ENCODE measurements at places on chromosomes 7 and 10.

DNA sequence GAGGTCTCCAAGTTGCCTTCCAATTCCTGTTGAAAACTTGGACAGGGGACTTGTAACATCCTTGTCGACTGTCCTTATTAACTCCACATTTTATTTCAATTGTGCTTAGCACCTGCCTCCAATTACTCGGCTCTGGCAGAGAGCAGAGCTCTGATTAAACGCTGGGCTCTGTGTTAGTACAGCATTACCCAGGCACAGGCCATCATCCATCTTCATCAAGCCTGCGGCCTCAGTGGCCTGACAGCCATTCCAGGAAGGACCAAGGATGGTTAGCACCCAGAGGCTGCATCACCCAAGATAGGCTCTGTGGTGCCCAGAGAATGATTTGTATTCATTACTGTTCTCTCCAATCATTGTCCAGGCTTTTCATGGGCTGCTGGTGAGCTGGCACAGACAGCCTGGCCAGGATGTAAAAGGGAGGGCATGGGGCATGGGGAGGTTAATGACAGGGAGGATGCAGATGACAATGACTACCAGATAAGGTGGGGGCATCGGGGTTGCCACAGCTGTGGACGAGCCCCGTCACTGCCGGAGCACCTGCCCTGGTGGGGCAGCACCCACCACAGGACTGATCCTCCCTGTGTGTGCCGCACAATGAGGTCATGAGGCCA, 123.3 kb downstream of the PTPN20 start:
- no peak for DNase-seq

- no peak for DNase-seq
These were observed 74.4 kb downstream of the MEST start for GRCh38 chr7:130566168-130566897.

DNA sequence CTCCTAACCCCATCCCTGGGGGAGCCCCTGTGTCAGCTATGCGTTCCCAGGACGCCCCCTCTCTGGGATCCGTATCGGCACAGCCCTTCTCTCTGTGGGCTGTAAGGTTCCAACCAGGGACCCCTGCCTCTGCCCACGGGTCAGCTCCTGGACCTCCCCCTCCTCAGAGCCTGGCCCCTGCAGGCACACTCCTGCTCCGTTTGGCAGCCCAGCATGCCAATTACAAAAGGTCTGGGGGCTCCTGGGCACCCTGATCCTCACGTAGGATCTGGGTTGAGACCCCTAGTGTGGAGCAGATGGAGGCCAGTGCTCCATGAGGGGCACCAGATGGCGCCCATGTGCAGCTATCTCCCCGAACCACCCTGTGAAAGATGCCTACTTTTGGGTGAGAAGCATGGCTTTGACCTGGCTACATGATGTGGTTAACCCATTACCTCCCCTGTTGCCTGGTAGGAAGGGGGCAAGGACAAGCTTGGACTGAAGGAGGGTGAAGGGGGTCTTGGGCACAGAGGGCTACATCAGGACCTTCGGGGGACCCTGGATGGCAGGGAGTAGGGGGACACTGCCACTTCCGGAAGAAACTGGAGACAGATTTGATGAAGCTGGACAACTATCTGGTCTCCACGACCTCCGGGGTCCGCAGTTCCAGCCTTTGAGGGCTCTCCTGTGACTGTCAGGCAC, 9.0 kb downstream of the TACR2 start:
- no peak for DNase-seq

- no peak for DNase-seq
These were observed 3.0 kb downstream of the NAMPT start for GRCh38 chr7:106281585-106282318.

DNA sequence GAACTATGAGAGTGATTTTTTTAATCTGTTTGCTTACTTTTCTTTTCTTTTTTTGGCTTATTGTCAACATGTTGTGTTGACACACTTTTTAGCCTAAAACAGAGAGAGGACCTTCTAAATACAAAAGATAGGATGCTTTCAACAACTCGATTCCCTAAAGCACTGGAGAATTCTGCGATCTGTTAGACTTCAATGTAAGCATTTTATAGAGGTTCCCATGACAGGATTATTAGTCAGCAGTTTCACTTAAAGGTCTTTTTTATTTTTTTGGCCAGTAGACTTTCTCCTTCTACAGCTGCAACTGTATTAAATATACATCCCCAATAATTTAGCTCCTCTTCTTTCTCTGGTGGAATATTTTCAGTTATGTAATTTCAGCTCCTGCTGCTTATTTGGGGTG, 12.7 kb upstream of the NRP1 start:
- DNase-seq = peak; percentile 60

DNA sequence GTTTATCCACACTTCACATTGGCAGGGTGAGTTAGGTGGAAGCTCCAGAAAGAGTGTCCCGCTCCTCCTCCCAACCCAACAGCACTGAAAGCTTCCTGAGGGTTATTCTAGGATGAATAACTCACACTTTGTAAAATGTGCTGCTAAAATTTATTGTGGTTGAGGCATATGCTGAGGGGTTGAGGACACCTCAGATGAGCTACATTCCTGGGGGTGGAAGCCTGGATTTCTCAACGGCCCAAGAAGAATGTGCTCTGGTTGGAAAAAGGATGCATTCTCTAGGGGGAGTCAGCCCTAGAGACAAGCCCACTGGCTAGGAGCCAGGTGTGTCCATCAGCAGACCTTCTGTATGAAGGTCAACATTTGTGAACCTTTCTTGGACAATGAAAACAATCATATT, 91.5 kb upstream of the PDE1C start:
- no peak for DNase-seq

GRCh38 chr7:13848681-13849131, 140.8 kb downstream of the ETV1 start:
- DNase-seq = no peak

- peak; percentile 57 for DNase-seq
These were observed 35.7 kb downstream of the PDZD8 start for GRCh38 chr10:117339578-117339977.

DNA sequence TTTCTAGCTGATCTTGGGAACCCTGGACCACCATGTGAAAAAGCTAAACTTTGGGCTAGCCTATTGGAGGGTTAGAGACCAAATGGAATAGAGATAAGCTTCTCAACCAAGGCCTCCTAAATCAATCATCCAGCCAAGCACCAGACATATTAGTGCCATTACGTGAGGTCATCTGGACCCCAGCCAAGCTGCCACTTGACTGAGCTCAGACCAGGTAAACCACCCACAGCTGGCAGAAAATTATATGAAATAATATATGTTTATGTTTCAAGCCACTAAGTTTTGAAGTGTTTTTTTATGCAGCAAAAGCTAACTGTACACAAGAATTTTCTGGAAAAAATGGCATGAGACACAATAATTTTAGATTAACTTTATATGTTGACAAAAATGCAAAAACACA, 82.6 kb upstream of the PCGF5 start:
- no peak for DNase-seq

- no peak for DNase-seq
These were observed 136.8 kb downstream of the DGKB start for GRCh38 chr7:14765731-14766130.

DNA sequence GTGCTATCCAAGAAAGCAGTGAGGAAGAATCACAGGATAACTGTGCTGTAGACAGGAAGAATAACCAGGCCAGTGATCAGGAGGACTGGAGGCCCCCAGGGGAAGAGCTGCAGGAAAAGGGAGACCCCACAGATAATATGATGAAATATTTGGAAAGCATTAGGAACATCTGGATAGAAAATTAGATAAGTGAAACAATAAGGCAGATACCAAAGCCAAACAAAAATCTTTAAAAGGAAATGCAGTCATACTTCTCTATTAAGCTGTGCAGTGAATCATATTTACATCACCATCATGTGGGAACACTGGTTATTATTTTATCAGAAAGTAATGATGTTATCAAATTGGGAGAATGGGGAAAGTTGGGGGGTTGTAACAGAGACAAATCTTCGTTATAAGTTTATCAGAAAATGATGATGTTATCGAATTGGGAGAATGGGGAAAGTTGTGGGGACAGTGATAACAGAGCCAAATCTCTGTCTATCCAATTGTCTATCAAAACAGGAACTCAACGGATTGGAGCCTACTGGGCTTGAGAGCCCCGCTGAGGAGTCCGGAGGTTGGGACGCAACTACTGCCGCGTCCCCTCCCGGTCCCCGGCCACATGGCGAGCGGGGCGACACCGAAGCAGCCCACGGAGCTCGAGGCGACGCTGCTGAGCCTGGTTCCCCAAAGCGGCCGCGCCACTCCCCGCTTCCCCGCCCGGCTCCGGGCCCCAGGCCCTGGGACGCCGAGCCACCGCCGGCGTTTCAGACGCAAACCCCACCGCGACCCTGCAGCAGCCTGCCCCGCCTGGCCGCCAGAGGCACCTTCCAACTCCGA, 14.0 kb upstream of the RALA start:
- peak; percentile 69 for DNase-seq

GRCh38 chr7:38881947-38882684, 26.9 kb downstream of the VPS41 start:
- peak; percentile 80 for DNase-seq

GRCh38 chr7:115350764-115351163, 428.9 kb downstream of the MDFIC start:
- no peak for DNase-seq

DNA sequence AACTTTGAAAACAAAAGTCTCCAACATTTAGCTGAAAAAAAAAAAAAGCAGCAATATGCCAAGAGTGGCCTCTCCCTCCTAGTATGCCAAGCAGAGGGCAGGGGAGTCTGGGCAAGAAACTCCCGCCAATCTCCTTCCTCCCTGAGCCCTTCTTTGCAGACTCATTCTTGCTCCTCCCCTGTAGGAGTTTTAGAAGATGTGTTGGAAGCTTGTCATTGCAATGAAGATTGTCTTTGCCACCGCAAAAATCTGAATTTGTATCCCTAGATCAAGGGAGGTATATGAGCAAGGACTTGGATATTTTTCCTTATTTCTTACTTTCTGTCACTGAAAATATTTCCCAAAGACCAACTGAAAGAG, 2.6 kb upstream of the TNS3 start:
- no peak for DNase-seq

Measured in epithelial cell of esophagus (primary cell).